ENCODE measurements at places on chromosomes 7 and 10.

DNA sequence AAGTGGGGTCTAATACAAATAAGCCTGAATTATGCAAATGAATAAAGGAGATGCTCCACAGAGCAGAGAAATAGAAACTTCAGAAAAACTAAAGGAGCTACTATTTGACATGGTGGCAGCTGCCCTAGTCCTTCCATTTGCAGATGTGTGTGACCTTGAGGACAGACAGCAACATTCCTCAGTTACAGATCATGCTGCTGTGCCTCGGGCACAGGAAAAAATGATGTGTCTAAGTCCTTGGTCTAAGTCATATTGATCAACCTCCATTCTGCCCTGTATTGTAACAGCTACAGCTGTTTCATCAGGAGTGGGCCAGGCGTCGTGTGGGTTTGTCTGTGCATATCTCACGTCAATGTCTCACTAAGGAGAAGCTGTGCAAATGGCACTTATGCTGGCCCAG is 710.4 kb downstream of the TNS3 start:
- no peak for DNase-seq

GRCh38 chr7:95097291-95097690 is 189.9 kb downstream of the PPP1R9A start:
- DNase-seq = no peak

DNA sequence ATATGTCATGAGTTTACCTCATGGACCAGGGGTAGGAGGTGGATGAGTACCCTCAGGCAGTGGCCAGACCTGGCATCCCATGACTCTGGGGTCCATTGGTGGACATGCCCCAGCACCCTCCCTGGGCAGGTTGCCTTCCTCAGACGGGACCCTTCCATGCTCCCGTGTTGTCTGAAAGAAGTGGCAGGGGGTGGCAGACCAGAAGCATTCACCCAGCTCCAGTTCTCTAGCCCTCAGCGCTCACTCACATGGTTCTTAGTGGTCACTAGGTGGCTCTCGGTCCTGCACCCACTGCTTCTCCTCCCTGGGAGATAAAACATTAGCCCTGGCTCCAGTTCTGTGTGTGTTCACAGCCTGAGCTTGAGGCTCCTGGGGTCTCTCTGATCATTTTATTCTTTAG is 6.0 kb downstream of the RBP3 start:
- DNase-seq = no peak

DNA sequence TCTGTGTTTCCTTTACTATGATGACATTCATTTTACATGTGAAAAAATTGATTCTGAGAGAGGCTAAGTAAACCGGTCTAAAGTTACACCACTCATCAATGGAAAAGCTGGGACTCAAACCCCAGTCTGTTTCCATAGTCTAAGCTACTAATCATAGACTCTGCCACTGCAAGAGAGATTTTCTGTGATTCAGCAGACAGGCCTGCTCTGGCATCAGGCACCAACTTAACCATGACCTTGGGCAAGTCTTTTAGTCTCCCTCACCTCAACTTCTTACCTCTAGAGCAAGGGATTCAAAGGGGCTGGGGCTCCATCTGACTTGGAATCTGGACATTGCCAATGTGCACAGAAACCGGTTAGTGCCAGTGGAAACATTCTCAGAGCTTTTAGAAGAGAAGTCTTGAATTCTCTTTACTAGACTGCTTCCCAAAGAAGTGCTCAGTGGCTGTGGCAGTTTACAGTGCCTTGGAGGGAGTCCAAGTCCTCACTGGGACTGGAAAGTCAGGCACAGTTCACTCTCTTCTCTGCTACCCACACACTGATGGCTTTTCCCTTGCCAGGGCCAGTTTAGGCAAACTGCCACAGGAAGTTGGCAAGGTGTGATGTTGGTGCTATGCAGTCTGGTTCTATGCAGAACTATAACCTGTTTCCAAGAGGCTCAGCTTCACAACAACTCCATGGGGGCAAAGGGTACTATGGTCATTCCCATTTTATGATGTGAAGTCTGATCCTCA is 4.5 kb upstream of the BLNK start:
- no peak for DNase-seq

GRCh38 chr7:105246256-105246655 is 142.5 kb downstream of the SRPK2 start:
- DNase-seq = no peak
